Right renal pelvis (tissue), 4 donors: ENCODE measurements at places on chromosomes 7 and 10. TPM values are rescaled to one million over a fixed set of nuclear protein-coding genes. Genes with fewer than 3 reads are reported as not detected.

Gene RHOBTB1
- polyA plus RNA-seq, result 77.9 TPM

Gene EN2
- 0.04 TPM for polyA plus RNA-seq

Gene ZNF488
- polyA plus RNA-seq, result 5.4 TPM

Gene FKBP9
- 157 TPM for polyA plus RNA-seq

Gene PTPRZ1
- polyA plus RNA-seq, result 3.7 TPM

Gene LRRC18
- 0.10 TPM for polyA plus RNA-seq

Gene ANK3
- polyA plus RNA-seq, result 140 TPM

Gene LIPF
- 0.57 TPM for polyA plus RNA-seq

Gene SLC39A12
- polyA plus RNA-seq, result not detected

Gene ZPBP
- polyA plus RNA-seq, result 0.25 TPM

Gene IL6
- polyA plus RNA-seq, result not detected

Gene CBLL1
- polyA plus RNA-seq, result 34.0 TPM

Gene AKR1B1
- 111 TPM for polyA plus RNA-seq

Gene TMEM176B
- polyA plus RNA-seq, result 94.7 TPM

Gene CPVL
- 78.7 TPM for polyA plus RNA-seq

Gene PHYHIPL
- 16.2 TPM for polyA plus RNA-seq

Gene PLPP4
- 7.1 TPM for polyA plus RNA-seq

Gene CYP2C19
- 0.09 TPM for polyA plus RNA-seq
